ENCODE measurements at places on chromosomes 3 and 15.
A peak's percentile ranks its signal among the peaks of the same experiment; 100 is the strongest.

- DNase-seq, result no peak
Measured at GRCh38 chr3:99634881-99635280, 3.5 kb upstream of the COL8A1 start.

DNA sequence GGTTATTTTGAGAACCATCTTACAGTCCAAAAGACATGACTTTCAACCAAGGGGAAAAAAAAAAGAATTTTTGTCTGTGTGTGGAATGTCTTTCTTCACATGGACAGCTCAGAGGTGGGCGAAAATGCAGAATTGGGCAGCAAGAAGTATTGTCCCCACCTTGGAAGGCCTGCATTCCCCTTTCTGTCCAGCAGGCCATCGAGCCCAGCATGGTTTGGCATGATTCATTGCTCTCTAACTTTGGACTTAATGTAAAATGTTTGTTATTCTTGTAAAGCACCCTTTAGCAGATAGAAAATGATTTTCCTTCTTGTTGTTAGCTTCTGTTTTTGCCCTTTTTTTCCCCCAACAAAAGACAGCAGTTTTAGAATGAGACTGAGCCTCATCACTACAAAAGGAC lies 12.4 kb downstream of the MYO1E start:
- no peak for DNase-seq

GRCh38 chr3:83317605-83318004 lies 1556.2 kb upstream of the GBE1 start:
- DNase-seq, result no peak

DNA sequence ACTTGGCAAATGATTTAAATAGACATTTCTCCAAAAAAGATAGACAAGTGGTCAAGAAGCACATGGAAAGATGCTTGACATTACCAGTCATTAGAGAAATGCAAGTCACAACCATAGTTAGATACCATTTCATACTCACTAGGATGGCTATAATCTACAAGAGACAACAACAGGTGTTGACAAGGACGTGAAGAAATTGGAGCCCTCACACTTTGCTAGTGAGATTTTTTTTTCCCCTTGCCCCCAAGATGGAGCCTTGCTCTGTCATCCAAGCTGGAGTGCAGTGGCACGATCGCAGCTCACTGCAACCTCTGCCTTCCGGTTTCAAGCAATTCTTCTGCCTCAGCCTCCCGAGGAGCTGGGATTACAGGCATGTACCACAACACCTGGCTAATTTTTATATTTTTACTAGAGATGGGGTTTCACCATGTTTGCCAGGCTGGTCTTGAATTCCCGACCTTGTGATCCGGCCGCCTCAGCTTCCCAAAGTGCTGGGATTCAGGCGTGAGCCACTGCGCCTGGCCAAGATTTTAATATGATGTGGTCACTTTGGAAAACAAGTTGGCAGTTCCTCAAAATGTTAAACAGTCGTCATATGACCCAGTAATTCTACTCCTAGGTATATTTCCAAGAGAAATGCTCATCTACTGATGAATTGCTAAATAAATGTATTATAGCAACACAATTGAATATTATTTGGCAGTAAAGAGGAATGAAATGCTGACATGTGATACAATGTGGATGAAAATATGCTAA lies 103.3 kb downstream of the ATG7 start:
- DNase-seq, result no peak

GRCh38 chr3:134437211-134437752 lies 48.5 kb downstream of the ANAPC13 start:
- no peak for DNase-seq

DNA sequence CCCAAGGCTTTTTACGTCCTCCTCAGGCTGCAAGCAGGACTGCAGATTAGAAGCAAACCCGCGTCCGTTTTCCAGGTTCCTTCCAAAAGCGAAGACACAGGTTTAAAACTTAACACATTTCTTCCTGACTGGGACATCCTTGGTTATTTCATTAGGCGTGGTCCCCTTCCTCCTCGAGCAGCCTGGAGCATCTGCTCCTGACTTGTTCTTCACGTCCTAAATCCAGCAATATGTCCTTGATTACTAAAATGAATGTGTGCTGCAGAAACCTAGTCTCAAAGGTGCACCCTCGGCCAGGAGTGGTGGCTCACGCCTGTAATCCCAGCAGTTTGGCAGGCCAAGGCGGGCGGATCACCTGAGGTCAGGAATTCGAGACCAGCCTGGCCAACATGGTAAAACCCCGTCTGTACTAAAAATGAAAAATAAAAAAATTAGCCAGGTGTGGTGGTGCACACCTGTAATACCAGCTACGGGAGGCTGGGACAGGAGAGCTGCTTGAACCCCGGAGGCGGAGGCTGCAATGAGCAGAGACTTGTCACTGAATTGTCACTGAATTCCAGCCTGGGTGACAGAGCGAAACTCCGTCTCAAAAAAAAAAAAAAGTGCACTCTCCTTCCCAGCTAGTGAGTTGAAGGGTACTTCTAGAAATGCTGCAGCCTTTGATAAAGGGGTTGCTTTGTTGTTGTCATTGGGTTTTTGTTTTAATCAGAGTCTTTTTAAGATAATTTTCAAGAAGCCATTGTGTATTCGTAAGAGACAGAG lies 842 bp upstream of the LRIG1 start:
- no peak for DNase-seq

DNA sequence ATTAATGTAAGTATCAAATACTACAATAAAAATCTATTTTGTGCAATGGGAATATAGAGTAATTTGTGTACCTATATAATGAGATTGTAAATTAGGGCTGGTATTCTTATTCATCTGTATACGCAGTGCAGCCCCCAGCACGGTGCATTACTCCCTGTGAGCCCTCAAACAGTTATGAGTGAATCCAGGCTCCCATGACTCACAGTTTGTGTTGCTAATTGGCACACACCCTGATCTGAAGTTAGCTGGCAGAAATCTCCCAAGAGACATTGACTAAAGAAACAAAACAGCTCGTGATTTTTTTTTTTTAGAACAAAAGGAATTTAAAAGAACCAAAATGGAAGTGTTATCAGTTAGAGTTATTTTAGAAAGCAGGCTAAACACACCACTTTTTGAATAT lies 15.7 kb downstream of the GK5 start:
- DNase-seq, result no peak

- no peak for DNase-seq
Measured at GRCh38 chr15:61126811-61127210, 102.3 kb downstream of the RORA start.

GRCh38 chr3:123511084-123511483 lies 62.2 kb upstream of the ADCY5 start:
- no peak for DNase-seq

GRCh38 chr15:91302588-91303439 lies 202.8 kb downstream of the SV2B start:
- DNase-seq, result peak; percentile 10

GRCh38 chr3:63202529-63202928 lies 75.6 kb upstream of the SYNPR start:
- DNase-seq, result no peak

DNA sequence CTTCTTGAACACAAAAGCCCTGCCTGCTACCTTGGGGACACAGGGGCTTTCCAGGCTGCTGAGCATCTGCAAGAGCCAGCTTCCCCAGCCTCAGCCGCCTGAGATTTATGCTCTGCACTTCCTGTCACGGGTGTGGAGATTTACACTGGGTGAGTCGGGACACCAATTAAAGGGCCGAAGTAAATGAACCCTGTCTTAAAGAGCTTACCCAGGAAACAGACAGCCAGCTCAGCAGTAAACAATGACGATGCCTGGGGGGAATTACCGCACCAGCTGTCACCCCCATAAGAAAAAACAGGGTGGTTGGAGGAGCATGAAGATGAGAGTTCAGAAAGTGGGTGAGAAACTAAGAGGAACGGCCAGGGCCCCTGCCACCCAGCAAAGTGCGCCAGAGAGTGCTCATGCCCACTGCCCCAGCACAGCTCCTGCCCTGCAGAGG lies 37.5 kb upstream of the IQSEC1 start:
- DNase-seq, result peak; percentile 69

DNA sequence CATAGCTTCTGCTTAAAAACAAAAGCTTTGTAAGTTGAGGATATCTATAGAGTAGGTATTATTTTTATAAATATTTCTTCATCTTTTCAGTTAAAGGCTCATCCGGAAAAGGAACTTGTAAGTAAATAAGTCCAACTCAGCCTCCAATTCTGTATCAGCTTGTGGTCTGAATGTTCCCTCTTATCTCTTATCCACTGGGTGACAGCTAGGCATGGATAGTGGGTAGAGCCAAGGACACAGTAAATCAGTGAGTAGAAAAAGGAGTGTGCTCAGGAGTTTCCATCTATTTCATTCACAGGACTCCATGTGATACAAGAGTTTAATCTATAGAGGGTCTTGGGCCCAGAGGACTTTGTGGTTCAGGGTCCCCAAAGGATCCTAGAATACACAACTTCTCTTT lies 50.9 kb downstream of the FRMD5 start:
- DNase-seq, result no peak

- no peak for DNase-seq
Measured at GRCh38 chr3:64647825-64648224, 40.0 kb downstream of the ADAMTS9 start.

DNA sequence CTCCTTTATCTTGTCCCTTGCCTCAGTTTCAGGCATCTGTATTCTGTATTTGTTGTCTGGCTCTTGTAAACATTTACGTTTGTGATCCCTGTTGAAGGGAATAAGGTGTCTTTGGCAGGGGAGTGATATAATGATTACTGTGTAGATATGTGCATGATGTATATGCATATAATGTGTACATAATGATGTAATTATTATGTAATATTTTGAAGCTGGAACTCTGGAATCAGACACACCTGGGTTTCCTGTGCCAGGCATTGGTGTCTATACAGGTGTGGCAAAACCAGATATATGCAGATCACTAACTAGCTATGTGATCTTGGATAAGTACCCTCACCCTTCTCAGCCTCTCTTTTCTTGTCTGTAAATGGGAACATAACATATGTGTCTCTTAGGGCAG lies 241.2 kb upstream of the FEZF2 start:
- no peak for DNase-seq

DNA sequence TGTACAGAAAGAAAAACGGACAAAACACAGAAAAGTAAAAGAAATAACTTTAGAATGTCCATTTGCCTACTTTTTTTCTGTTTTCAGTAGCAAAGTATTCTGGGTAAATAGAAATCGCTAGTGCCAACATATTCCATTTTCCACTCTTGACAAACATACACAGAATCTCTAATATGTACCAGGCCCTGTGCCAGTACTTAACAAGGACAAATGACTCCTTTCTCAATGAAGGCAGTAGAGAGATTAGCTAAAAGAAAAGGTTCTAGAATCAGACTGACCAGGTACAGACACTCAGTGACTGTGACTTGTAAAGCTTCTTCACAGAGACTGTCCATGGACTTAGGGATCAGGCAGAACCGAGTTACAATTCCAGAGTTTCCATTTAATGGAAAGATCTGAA lies 165.8 kb upstream of the STAC start:
- no peak for DNase-seq

- DNase-seq, result no peak
Measured at GRCh38 chr3:30511524-30512251, 94.7 kb upstream of the TGFBR2 start.

DNA sequence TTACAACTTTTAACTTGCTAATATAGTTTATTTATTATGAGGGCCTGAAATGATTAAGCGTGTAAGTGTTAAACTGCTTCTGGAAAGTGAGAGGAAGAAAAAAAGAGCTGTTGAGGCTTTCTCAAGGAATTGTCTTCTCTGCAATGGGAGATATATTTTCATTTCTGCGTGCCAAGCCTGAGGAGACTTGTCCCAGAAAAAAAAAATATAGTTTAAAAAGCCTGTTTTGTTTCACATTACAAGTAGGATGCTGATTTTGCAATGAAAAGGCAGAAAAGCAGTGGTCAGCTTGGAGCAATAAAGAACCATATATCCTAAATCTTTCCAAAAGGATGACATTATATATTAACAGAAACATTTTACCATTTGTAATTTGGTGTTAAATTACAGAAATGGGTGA lies 115.5 kb downstream of the GMNC start:
- DNase-seq, result no peak

DNA sequence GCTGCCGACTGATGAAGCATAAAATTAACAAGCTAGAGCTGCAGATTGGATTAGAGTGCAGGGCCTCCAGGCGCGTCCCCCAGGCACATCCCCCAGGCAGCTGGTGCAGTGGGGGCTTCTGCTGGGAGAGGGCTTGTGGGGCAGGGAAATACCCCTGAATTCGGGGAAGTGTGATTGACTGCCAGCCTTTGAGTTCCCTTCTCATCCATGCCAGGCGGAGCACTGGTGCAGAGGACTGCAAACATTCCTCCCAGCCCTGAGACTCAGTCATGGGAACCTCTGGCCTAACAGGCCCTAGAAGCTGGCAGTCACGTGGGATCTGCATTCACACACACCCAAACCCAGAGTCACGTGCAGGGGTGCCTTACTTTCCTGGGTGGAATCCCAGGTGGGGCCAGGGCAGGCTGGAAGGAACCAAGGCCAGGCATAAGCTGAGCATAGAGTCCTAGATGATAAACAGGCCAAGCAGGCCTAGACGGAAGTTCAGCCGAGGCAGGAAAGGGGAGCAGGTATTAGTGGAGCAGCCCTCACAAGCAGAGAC lies 46.2 kb upstream of the SEC22A start:
- DNase-seq, result no peak

GRCh38 chr15:77048135-77048876 lies 22.6 kb downstream of the TSPAN3 start:
- DNase-seq, result no peak

DNA sequence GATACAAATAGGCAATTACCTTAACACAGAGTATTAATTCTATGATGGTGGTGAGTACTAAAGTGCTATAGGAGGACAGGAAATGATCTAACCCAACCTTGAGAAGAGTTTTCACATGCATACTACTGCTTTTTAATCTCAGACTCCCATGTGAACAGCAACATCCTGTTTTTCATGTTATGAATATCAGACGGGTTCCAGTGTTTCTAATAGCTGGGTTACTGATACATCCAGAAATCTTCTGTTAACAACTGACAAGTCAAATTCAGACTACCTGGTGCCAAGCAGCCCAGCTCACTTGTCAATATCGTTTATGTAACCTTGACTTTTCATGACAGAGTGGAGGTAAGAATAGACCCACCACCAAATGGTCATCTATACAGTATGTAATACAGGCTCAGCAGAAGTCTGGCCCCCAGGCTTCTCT lies 220.2 kb upstream of the COL8A1 start:
- DNase-seq, result peak; percentile 43

- no peak for DNase-seq
Measured at GRCh38 chr15:70494852-70495571, 268.3 kb downstream of the UACA start.

- no peak for DNase-seq
Measured at GRCh38 chr3:14989943-14990779, 42.8 kb downstream of the NR2C2 start.

DNA sequence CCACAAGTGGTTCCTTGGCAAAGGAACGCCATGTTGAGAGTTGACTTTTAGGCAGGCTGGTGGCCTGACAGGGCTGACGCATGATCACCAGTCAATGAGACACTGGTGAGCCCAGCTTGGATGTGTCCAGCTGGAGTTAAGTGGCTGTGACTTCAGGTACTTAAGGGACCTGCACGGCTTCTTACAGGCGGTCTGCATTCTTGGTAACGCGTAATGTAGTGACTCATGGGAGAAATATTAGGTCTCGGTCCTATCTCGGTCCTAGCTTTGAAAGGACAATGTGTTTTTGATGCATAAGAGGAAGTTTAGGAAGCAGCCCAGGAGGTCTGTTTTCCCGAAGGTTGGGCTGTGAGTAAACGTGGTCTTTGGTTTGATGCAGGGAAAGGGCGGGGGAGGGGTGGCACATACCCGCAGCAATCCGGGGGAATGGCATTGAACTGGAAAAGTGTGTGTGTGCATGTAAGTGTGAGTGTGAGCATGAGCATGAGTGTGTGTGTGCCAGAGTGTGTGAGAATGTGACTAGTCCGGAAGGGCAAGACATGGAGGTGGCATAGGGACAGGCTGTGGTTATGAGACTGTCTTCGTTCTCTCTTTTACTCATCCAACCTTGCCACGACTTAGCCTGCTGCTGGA lies 55.3 kb downstream of the FAM43A start:
- no peak for DNase-seq
